Right lung (tissue), 10 donors: ENCODE measurements at places on chromosomes 16 and 17. TPM values are rescaled to one million over a fixed set of nuclear protein-coding genes. Genes with fewer than 3 reads are reported as not detected.

The ZNF469 gene
- 1.7 TPM for polyA plus RNA-seq

The CCL8 gene
- polyA plus RNA-seq = 0.68 TPM

- no peak for DNase-seq
These were observed 78.3 kb downstream of the TMEM100 start for GRCh38 chr17:55644346-55644745.

DNA sequence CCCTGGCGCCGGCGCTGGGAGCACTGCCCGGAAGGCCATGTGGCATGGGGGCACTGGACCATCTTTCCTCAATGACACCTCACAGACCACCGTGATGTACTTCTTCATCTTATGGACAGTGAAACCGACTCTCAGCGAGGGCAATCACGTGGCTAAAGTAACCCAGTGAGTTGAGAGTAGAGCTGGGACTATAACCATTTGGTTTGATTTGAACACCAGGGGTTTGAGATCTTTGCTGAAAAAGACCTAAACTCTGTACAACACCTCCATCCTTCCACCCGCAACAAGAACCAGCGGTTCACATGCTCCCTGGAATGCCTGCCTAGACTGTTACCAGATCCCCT, 3.3 kb downstream of the ITGA2B start:
- DNase-seq = no peak

DNA sequence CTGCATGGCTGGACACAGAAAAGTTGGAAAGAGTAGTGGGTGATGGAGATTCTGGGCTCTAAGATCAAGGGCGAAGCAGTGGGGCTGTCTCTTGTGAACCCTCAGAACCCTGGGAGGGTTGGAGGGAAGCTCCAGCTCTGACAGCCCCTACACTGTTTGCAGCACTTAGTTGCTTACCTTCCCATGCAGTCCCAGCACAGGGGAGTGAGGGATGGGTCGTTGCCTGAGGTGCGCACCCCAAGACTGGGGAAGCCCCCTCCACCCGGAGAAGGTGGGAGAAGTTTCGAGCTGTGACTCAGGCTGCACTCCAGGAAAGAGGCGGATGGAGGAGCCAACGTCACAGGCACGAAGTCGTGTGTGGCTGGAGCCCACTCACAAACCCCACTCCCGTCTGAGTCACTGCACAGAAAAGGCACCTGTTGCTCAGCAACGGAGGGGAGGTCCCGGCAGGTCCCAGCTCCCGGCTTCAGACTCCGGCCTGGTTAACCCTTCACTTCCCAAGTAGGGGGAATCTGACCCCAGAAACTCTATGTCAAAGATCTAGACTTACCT, 60.1 kb downstream of the AIPL1 start:
- DNase-seq = no peak

- DNase-seq = no peak
These were observed 218.5 kb upstream of the CIBAR2 start for GRCh38 chr16:85330694-85331188.

DNA sequence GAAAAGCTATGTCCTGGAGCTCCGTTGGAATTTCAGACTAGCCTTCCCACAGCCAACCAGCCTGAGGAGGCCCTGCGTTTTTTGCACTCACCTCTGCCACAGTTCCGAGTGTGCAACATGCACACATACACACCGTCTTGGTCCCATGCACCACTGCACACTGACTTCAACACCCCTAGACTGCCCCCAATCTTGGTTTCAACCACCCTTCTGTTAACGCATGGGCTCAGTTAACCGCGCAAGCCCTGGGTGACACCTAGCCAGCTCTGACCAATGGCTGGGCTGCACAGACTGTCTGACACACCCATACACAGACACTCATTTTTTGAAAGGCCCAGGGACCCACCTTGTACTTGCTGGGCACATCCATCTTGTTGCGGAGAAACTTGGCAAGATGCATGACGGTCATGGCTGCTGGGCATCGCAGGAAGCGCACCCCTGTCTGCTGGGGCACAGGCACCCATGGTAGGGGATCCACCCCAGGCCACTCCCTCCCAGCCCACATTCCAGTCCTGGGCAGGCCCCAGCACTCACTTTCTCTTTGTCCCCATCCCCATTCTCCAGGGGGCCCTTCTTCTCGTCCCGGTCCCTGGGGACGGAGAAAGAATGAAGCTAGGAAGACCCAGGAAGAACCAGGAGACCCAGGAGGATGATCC, 8.0 kb downstream of the CISD3 start:
- no peak for DNase-seq
